NCI-H446 treated with DMSO at 0.1 percent for 48 hours (cell line): ENCODE measurements at places on chromosomes 7 and 10.

DNA sequence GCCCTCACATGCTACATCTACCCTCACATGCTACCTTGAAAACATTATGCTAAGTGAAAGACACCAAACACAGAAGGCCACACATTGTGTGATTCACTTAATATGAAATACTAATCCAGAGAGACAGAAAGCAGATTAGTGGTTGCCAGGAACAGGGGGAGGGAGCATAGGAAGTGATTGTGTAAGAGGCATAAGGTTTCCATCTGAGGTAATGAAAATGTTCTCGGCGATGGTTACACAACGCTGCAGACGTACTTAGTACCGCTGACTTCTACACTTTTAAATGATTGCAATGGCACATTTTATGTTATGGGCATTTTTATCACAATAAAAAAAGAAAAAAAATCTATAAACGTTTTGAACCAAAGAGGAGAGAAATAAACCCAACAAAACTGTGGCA lies 742.3 kb downstream of the TYW1 start:
- no peak for DNase-seq

GRCh38 chr7:4919969-4920766 lies 36.7 kb upstream of the RADIL start:
- DNase-seq, result no peak

GRCh38 chr7:129557686-129558481 lies 53.6 kb upstream of the NRF1 start:
- no peak for DNase-seq

DNA sequence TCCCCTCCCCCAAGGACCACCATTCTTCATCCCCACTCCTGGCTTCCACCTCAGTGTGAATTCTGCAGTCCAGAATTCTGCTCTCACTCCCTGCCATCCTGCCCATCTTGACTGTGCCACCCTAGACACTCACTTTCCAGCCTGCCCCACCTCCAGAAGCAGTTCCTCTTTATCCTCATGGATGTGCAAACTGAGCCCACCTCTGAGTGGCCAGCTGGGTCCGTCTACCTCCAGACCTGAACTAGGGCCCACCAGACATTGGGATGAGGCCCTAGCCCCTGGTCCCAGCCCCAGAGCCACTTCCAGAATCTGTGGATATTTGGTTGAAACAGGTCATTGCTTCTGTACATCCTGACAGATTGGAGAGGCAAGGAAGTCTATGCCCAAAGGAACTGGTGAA lies 58.5 kb downstream of the GRID1 start:
- no peak for DNase-seq

- no peak for DNase-seq
Measured at GRCh38 chr10:118871244-118871865, 116.6 kb upstream of the CACUL1 start.

DNA sequence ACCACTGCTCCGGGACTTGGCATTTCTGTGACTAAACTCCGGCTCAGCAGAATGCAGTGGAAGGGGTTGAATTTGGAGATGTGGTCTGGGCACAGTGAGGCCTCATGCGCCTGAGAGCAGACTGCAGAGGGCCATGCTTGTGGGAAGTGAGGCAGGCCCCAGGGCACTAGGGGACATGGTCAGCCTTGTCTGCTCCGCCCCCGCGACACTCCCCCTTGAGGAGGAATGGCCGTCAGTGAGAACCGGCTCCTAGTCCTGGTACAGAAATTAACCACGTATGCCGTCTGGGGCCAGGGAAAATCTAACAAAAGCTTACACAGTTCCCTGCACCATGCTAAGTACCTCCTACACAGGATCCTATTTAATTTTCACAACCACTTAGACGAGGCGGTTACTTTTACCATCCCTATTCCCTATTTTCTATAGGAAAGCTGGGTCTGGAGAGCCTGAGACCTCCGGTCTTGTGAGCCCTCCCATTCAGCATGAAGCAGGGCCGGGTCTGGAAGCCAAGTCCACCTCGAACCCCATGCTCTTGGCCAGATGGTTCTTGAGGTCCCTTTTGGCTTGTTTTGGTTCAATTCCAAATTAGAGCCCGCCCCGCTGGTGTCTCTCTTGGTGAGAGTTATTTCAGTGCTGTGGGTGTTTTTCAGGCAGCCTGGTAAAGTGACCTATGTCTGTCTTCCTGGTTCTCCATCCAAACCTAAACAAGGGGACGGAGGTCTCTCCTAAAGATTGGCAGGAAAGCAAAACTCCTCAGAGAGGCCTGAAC lies 87.7 kb upstream of the PITRM1 start:
- DNase-seq, result no peak

DNA sequence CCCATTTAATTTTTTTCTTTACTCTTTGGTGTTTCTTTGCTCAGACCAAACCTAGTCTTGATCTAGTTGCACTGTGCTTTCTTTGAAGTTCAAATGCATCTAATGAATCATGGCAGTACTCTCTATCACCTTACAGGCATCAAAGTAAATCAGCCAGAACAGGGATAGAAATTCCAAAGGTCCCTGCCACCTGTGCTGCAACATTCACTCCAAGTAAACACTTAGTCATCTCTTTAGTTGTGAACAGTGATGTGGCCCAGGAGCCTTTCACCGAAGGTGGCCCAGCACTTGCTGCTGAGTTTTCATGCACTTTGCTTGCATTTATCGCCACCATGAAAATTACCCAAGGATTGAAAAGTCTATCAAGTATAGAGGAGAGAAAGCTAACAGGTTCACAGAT lies 314.1 kb upstream of the ETV1 start:
- no peak for DNase-seq

GRCh38 chr10:72162978-72163377 lies 52.8 kb upstream of the ANAPC16 start:
- no peak for DNase-seq

GRCh38 chr7:729140-730000 lies 2.3 kb upstream of the PRKAR1B start:
- DNase-seq, result no peak

DNA sequence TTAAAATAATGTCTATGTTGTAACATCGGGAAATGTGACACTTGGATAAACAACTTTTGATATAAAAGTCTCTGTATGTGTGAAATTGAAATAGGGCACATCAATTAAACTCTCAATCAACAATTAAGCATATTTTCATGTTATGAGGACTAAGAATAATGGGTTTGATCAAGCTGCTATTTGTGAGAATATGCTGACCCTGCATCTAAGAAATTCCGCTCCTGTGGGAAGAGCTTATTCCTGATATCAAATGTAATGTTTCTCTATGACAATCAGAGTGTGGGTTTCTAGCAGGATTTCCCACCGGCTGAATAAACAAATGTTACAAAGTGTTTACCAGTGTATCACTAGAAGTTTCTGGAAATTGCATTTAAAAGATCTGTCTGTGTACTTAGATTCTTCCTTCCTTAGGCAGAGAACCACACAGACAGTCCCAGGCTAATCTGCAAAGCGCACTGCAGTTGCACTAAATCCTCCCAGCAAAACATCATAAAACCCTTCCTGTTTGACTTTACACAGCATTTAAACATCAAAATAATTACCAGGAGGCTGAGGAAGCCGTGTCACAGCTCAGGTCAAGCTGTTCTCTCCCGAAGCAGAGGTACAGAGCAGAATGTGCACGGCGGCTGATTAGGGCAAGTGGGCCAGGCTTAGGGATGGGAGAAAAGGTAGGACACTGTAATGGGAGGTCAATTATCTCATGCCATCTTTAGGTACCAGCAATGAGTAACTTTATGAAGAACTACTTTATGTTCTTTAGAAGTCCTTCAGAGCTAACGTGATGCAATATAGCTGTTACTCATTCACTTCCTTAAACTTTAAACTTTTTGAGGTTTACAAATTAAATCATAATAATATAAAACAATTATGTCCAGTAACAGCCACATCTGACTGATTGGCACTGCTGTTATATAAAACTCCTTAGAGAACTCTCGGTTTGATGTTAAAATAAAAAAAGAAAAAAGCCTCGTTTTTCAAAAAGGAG lies 109.1 kb upstream of the CTTNBP2 start:
- no peak for DNase-seq

DNA sequence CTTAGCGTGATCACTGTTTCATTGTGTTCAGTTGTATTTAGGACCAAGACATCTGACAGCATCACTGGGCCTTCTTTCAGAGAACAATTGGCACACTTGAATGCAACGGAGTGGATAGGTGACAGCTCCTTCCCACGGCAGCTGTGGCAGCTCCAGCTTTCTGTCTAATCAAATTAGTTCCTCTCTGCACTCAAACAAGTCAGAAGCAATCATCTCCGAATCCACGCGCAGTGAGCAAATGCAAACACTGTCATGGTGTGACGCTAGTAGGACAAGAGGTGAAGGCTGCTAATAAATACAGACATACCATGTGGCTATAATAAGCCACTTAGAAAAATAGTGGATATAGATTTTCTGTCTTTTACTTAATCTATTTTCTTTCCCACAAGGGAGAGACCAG lies 542.4 kb downstream of the ACTR3B start:
- no peak for DNase-seq

DNA sequence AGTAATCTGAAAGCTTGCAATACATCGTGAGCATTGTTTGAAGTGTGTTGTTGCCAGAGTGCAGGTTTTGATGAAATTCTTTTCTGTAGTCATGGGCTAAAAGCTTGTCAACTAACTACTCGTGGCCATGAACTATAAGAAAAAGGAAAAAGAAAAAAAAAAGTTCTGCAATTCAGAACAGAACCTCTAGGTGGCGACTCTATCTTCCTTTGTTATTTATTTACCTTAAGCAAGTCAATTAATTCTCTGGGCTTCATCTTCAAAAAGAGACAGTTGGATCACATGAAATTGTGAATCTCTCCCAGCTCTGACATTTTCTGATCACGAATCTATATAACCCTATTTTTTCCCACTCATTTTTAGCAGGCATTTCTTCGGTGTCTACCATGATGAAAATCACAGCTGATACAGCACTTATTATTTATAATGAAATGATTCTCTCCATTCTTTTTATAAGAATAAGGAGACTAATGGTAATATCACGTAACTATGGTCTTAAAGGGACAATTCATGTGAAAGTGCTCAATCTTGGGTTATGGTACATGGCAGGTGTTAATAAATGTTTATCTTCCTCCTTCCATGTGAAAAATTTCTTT lies 18.8 kb downstream of the TMEM196 start:
- peak; percentile 47 for DNase-seq

DNA sequence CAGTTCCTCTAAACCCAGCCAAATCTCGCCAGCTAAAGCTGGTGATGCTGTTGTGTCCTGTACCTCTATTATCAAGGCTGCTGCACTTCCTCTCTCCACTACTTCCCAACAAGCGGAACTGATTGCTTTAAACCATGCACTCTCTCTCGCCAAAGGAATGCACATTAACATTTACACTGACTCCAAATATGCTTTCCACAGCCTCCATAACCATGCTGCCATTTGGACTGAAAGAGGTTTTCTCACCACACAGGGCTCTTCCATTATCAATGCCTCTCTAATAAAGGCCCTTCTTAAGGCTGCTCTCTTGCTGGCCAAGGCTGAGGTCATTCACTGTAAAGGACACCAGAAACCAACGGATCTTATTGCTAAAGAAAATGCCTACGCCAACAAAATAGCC lies 11.4 kb upstream of the LRRC61 start:
- no peak for DNase-seq

- no peak for DNase-seq
Measured at GRCh38 chr10:18122753-18123152, 17.5 kb upstream of the CACNB2 start.

- DNase-seq, result no peak
Measured at GRCh38 chr7:93053949-93054943, 63.5 kb downstream of the SAMD9 start.

- no peak for DNase-seq
Measured at GRCh38 chr10:18254692-18255091, 114.5 kb downstream of the CACNB2 start.

GRCh38 chr7:47888371-47889265 lies 59.6 kb downstream of the PKD1L1 start:
- no peak for DNase-seq

DNA sequence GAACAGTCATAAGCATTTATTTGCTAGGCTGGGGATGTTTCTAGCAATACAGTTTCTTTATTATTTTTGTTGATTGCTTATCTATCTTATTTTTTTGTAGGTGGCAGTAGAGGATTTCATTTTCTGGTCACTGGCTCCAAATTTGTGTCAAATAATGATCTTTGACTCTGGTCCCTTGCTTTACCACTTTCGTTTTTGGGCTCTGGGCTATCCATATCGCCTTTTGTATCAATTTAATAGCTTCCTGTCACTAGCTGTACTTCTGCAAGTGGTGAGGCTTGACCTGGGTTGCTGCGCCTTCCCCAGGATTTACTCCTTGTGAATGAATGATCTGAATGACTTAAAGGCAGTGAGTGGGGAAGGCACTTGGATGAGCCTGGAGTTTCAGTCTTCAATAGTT lies 48.4 kb downstream of the MDFIC start:
- DNase-seq, result no peak
